ENCODE measurements at places on chromosomes 2 and 18.

DNA sequence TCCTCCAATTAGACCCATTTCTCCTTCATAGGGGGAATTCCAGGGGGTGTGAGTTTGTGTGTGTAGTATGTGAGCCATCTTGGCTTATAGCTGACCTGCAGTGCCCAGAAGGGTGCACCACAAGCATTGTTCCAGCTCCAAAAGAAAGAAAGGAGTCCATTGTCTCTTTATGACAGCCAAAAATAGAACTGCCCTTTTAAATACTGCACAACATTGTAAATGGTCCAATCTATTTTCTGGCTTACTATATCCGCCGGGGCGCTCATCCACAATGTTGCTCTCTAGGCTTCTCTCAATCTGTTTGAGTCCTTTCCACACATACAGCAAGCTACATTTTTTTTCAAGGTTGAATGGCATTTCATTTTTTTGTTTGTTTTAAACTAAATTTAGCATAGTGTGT lies 517.5 kb downstream of the STK39 start:
- DNase-seq: no peak

DNA sequence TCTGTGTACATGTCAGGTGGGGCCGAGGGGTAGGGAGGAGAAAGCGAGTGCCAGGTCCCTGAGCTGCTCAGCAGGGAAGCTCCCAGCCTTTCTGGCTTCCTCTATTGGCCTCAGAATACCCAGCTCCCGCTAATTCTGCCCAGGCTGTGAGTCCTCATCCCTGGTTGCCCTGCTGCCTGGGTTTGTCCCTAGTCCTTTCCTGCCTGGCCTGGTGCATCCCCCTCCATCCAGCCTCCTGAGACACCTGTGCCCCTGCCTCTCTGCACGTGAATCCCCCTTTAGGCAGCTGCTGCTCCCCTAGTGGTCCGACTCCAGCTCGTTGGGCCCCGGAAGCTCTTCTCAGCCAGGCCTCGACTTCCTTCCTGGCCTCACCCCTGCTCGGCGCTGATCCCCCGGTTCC lies 54.6 kb downstream of the INHBB start:
- no peak for DNase-seq

DNA sequence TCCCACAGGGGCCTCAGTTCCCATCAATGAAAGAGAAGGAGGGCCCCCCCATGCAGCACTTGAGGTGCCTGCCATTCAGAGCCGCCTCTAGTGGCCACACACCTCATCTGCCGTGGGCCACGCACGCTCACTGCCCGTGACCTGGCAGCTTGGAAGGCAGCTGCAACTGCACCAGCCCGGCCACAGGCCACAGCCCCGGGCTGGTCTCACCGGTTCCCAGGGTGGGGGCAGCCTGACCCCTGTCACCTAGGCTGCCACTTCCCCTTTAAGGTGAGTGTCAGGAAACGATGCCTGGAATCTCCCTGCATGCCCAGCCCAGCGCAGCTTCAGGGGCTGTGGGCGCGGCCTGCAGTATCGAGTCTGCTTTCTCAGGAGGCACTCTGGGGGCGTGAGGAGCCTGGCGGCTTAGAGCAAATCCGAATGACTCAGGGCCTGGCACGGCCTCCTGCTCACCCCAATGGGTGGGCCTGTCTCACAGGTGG lies 2.6 kb downstream of the MAB21L4 start:
- DNase-seq: no peak

DNA sequence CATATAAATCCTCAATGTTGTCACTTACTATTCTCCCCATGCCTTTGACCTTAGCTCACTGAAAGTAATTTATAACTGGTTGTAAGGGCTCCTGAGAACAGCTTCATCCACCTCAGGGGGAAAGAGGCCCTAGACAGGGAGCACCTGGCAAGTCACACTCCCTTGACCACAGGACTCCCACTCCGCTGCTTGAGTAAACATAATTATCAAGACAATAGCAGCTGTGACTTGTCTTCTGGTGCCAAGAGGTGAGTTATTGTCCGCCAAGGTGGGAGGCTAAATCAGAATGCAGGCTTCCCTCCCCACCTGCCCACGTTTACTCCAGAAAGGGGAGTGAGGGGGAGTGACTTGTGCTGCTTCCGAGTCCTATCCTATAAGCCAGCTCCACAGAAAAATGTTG lies 230.6 kb upstream of the LRATD1 start:
- DNase-seq: no peak

DNA sequence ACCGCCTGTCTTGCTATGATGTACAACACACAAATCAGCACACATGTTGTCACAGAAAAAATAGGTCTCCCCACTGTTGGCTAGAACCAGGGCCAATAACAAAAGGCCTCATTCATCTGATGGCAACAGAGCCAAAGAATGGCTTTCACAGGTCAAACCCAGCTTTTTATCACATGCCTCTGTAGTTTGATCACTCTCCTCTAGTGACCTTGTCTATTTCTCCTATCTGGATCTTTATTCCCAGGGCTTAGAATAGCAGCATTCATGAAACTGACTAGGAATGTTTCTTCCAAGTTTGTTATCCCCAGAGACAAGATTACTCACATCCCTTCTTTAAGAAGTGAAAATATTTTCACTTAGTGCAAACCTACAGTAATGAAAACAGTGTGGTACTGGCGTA lies 285.8 kb upstream of the GYPC start:
- no peak for DNase-seq

DNA sequence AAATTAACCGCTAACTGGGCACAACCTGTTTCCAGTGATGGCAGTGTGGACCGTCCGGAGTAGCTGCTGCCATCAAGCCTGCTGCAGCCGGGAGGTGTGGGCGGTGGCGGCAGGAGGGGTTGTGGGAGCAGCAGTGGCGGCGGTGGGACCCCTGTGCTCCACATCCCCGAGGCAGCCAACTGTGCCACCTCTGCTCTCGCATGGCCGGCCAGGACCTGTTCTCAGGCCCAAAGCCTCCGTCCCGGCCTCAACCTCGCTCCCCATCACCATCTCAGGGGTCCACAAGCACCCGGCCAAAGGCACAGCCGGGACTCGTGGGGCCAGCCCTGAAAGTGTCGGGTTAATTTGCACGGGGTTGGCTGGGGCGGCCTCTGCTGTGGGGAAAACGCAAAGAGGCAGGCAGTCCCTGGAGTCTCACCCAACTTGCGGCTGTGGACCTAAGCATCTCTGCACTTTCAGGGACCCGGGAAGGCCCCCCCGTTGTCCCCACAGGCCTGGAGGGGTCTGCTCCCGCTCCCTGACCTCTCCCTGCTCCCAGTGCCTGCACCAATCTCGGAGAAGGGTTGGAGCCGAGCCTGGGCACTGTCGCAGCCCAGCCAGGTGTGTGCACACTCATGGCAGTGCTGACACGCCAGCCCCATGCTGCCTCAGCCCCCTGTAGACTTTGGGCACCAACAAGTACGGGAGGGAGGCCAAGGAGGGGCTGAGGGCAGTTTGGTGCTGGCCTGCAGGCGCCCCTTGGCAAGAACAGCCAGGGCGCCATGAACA lies 44.4 kb upstream of the PEX13 start:
- DNase-seq: no peak

DNA sequence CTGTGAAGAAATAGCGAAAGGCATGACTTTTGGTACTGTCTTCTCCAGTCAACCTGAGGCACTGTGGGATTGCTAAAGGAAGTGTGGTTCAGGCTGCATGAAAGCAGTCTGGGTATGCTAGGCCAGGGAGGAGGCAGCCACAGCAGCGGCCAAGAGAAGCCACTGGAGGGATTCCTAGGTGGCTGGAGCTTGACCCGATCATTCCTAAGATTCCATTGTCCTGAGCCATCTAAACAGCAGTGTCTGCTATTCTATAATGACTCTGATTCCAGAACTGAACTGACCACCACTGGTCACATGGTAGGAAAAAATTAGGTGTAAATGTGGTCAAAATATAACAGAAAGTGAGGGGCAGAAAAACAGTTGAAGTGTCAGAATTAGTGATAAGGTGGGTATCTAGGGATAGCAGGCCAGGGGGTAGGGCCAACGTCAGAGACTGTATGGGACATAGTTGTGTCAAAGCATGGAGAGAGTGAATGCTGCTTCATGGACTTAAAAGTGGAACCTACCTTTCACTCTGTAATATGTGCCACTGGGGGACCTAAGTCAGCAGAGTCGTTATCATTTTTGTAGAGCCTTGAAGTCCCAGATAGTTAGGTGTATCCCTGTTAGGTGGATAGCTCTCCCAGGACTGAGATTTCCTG lies 204.6 kb downstream of the CTNNA2 start:
- no peak for DNase-seq

DNA sequence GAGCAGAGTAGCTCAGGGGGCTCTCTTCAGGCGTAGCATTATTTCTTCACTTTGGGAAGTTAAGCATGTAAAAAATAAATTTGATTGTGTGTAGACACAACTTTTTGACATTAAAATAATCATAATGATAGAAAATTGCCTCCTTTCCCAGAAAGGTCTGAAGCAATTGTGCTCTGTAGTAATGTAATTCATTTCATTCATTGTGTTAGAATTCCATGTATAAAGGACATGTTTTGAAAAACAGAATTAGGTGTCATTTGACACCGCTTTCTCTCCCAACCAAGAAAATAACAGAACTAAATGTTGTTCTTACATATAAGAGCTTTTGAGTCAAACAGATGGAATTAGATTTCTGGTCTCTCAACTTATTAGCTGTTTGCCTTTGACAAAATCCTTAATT lies 1064.2 kb upstream of the FAM98A start:
- no peak for DNase-seq

GRCh38 chr2:139077099-139077737 lies 297.0 kb upstream of the NXPH2 start:
- DNase-seq: no peak

GRCh38 chr18:22624176-22624575 lies 206.5 kb upstream of the CTAGE1 start:
- DNase-seq: no peak

DNA sequence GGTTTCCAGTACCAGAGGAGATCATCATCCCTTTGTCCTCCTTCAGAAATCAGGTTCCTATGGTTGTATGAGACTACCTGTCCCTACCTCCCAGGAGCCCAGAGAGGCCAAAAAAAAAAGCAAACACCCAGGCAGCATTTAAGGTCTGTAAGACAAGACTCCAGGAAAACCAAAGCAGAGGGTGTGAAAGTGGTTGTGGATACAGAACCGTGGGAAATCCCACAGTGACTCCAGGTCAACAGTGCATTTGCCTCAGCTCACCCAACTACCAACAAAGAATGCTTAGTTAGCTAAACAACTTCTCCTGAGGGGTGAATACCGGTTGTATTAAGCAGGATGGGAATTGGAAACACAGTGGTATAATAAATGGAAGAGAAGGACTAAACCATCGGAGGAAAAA lies 83.6 kb downstream of the LBH start:
- no peak for DNase-seq

GRCh38 chr18:58572181-58572580 lies 56.7 kb downstream of the ALPK2 start:
- DNase-seq: no peak

DNA sequence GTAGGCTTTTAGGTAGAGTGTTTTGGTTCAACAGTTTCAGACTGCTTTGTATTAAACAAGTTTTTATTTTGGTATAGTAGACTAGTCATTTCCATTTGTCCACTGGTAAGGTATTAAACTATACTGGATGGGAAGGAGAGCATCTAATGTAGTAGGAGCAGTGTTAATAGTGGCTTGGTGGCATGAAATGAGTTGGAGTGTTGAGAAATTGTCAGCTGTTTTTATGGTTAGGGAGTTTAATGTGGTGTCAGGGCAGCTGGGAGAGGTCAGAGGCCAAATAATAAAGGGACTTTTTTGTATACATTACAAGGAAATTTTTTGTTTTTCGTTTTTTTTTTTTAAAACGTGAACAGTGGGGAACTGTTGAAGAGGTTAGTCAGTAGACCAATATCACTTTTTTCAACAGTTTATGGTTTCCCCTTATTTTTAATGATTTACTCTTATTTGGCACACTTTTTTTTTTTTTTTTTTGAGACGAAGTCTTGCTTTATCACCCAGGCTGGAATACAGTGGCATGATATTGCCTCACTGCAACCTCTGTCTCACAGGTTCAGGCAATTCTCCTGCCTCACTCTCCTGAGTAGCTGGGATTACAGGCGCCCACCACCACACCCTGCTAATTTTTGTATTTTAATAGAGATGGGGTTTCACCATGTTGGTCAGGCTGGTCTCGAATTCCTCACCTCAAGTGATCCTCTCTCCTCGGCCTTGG lies 21.2 kb downstream of the ACTR3 start:
- no peak for DNase-seq

GRCh38 chr18:59835605-59836379 lies 64.0 kb upstream of the PMAIP1 start:
- DNase-seq: peak; percentile 41

GRCh38 chr18:34710458-34710914 lies 388 bp downstream of the DTNA start:
- no peak for DNase-seq

GRCh38 chr2:84900971-84901370 lies 4.5 kb upstream of the TMSB10 start:
- DNase-seq: no peak

- DNase-seq: no peak
These were observed 14.8 kb downstream of the COL5A2 start for GRCh38 chr2:189164746-189165145.

- DNase-seq: peak; percentile 67
These were observed 10.2 kb downstream of the PROKR1 start for GRCh38 chr2:68653538-68653982.

DNA sequence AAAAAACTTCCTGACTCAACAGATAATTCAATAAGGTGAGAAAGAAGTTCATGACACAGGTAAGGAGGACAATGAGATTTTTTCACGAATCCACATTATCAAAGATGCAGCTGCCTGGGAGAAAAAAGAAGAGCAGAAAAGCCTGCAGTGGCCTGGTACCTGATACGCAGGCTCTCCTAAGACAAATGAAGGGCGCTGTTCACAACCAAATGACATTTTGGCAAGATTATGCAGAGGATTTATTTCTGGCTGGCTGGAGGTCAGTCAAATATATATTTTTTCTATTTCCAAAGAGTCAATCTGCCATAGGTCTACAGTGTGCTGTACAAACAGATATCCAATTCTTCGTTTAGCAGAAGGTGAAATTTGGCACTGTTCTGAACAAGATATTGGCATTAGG lies 257.3 kb downstream of the STK39 start:
- DNase-seq: no peak

GRCh38 chr2:238235331-238235732 lies 4.5 kb downstream of the HES6 start:
- DNase-seq: peak; percentile 20

- no peak for DNase-seq
These were observed 107.2 kb upstream of the UGP2 start for GRCh38 chr2:63734510-63734909.

- DNase-seq: no peak
These were observed 4.5 kb downstream of the NDUFV2 start for GRCh38 chr18:9106800-9107584.

GRCh38 chr2:102418421-102418961 lies 4.5 kb upstream of the IL18RAP start:
- no peak for DNase-seq

GRCh38 chr2:71646028-71646427 lies 192.7 kb downstream of the DYSF start:
- DNase-seq: no peak

GRCh38 chr2:17901246-17901645 lies 22.8 kb downstream of the KCNS3 start:
- no peak for DNase-seq

GRCh38 chr2:20675701-20676352 lies 8.9 kb downstream of the GDF7 start:
- peak; percentile 60 for DNase-seq
